ENCODE measurements at places on chromosomes 5 and 9.

GRCh38 chr5:75601996-75602395 lies 9.3 kb upstream of the ANKDD1B start:
- peak; percentile 99 for DNase-seq

DNA sequence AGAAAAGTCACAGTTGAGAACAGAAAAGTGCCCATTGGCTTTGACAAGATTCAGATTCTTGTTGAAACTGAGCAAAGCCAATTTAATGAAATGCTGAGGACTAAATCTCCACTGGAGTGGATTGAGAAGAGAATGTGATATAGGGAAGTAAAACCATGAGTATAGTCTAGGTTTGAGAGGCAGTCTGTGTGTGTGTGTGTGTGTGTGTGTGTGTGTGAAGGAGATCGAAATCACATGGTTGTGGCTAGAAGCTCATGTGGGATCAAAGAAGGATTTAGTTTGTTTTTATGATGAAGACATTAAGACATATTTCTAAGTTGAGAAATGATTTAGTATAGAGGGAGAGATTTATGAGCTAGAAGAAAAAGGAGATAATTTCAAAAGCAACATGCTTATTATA lies 275.7 kb upstream of the DAB2 start:
- DNase-seq: no peak

DNA sequence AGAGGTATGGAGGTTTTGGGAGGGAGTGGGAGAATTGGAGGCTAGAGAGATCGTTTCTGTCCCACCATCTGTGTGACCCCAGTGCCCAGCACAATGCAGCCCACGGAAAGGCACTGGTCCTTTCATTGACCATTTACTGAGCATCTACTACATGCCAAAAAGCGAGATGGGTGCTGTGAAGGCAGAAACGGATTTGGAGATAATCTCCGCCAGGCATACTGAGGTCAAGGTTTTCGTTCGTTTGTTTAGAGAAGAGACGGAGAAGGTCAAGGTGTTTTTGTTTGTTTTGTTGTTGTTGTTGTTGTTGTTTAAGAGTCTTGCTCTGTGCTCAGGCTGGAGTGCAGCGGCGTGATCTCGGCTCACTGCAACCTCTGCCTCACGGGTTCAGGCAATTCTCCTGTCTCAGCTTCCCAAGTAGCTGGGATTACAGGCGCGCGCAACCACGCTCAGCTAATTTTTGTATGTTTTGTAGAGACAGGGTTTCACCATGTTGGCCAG lies 593 bp upstream of the ZBTB43 start:
- DNase-seq: no peak

- DNase-seq: peak; percentile 64
Observed at GRCh38 chr5:135085133-135085935, 51.3 kb upstream of the PITX1 start.

DNA sequence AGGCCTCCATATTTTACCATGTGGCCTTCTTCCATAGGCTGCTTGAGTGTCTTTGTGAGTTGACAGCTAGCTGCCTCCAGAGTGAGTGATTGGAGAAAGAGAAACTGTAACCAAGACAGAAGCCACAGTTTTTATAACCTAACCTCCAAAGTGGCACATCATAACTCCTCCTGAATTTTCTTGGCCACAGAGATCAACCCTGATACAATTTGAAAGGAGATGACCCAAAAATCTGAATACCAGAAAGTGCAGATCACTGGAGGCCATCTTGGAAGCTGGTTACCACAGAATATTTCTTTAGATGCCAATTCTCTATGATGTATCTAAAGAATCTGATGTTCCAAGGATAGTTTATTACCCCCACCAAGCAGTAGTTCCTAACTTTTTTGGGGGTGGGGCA lies 254.3 kb upstream of the PDE4D start:
- DNase-seq: no peak

GRCh38 chr5:6926491-6927038 lies 213.3 kb downstream of the TENT4A start:
- DNase-seq: no peak

GRCh38 chr5:124935065-124935464 lies 188.6 kb upstream of the ZNF608 start:
- DNase-seq: no peak

DNA sequence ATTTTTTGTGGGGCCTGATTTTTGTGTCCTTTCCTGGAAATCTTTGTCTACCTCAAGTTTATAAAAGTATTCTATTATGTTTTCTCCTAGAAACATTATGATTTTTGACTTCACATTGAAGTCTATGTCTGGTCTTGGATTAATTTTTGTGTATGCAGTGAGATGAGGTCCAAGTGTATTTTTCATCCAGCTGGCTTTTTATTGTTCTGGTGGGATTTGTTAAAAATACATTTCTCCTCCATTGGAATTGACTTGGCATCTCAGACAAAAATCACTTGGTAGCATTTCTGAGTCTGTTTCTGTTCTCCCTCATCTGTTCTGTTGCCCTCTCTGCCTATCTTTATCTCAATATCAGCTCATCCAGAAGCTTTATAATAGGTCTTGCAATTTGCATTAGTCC lies 109.0 kb downstream of the IRX1 start:
- DNase-seq: no peak

DNA sequence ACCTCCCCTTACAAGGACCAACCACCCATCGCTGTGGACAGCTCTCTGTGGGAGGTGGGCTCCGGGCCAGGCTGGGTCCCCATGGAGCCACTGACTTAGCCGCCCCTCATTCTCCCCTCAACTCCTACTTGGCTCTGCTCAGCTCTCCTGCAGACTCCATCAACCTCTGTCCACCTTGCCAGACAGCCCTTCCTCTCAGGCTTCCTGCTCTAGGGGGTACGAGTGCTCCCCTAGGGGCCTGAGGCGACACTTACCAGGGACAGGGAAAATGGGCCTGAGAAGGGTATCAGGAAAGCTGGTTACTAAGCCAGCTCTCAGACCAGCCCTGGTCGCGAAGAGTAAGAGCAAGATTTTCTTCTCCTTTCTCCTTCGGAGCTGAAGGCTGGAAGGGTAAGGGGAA lies 43.9 kb downstream of the SHB start:
- DNase-seq: no peak

- no peak for DNase-seq
Observed at GRCh38 chr5:116572350-116573278, 2.0 kb downstream of the SEMA6A start.

- DNase-seq: no peak
Observed at GRCh38 chr9:89418882-89419640, 78.9 kb downstream of the SEMA4D start.

DNA sequence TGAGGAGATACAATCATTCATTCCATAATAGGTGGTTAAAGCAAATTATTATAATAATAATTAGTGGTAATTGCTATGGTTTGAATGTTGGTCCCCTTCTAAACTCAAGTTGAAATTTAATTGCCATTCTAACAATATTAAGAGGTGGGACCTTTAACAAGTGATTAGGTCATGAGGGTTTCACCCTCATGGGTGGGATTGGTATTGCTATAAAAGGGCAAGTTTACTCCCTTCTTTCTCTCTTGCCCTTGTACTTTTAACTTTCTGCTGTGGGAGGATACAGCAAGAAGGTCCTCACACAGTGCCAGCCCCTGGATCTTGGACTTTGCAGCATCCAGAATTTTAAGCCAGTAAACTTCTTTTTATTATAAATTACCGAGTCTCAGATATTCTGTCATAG lies 101.9 kb upstream of the PARP8 start:
- DNase-seq: no peak

Data from ELR (cell line).